ENCODE measurements at places on chromosomes 2 and 18.

DNA sequence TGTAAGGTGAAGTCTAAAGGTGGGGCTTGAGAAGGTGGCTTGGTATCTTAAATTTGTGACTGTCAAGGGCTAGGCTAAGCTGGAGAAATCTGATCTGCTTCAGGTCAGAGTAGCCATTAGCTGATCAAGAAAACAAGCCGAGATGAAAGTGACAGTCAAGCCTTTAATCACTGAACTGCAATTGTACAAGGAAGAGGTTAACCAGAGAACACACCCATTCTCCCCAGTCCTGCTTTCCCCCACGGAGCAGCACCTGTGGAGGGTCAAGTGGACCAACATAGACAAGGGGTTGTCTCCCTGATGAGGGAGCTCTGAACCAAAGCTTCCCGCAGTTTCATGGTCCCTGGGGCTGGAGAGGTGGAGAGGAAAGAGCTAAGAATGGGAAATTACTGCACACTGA lies 901.2 kb downstream of the DCC start:
- no peak for DNase-seq

GRCh38 chr2:203913947-203914346 lies 22.6 kb upstream of the ICOS start:
- DNase-seq = no peak

GRCh38 chr2:85327160-85327821 lies 498 bp downstream of the TGOLN2 start:
- DNase-seq = peak; percentile 92

- DNase-seq = no peak
Observed at GRCh38 chr2:112958428-112959108, 19.2 kb upstream of the IL36G start.

GRCh38 chr2:59932341-59932740 lies 621.1 kb downstream of the BCL11A start:
- no peak for DNase-seq

GRCh38 chr2:64727843-64728463 lies 74.2 kb upstream of the SERTAD2 start:
- DNase-seq = peak; percentile 76

GRCh38 chr2:231342061-231342711 lies 53.3 kb upstream of the B3GNT7 start:
- no peak for DNase-seq

- DNase-seq = no peak
Observed at GRCh38 chr2:229646186-229646723, 68.1 kb downstream of the DNER start.

DNA sequence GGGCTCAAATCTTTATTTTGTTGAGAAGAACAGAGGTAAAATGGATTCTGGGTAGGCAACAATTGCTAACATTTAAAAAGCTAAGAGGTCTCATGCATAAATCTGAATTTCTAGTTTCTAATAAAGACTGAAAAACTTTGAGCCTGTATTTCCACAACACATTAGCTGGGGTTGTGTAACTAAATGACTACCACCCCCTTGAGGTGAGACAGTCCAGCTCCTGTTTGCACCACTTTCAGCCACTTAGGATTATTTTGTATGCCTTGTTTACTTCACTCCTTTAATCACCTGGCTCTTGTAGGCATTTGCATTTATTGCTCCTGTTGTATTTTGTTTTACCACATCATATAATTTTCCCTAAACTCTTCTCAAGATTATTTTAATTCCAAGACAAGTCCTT lies 376.6 kb downstream of the PTH2R start:
- DNase-seq = no peak

- no peak for DNase-seq
Observed at GRCh38 chr18:43526426-43527145, 249.3 kb upstream of the SYT4 start.

- no peak for DNase-seq
Observed at GRCh38 chr2:172965433-172966212, 110.0 kb upstream of the MAP3K20 start.

DNA sequence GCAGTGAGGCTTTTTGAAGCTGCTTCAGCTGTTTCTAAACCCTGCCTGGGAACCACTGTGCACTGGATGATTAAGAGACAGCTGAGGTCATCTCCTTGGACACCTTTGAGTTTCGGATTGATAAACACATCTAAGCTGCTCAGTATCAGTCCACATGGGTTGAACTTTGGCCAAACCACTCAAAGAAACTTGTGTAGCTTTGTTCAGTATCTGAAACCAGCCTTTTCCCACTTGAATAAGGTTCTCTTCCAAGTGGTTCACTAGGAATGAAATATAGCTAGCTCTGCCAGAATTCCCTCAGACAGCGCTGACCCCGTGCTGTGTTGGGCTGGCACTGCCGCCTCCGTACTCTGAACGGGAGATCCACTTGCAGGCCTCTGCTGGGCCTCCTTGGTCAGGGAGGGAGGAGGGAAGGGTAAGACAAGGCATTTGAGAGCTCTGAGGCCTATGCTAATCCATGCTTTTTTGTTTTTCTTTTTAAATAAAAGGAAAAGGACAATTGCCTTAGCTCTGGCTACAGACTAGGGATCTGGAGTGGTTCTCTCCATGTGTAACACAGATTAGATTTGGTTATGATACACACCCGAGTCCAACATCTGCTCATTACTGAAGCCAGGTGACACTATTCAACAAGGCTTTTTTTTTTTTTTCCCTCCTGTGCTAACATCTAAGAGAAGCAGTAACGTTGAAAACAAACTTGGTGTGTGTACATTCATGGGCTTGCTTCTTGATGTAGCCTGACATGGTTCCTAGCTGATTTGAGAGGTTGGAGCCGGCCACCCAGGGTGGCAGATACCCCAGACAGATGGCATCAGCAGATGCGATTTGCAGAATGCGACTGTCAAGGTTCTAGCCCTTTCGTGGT lies 67.7 kb downstream of the NCK2 start:
- no peak for DNase-seq

- DNase-seq = no peak
Observed at GRCh38 chr2:205024822-205025518, 479.7 kb downstream of the PARD3B start.

- no peak for DNase-seq
Observed at GRCh38 chr2:29487967-29488555, 372.8 kb downstream of the CLIP4 start.

- no peak for DNase-seq
Observed at GRCh38 chr2:13474538-13474937, 757.8 kb downstream of the TRIB2 start.

GRCh38 chr2:128379021-128380015 lies 60.6 kb upstream of the HS6ST1 start:
- DNase-seq = peak; percentile 75

DNA sequence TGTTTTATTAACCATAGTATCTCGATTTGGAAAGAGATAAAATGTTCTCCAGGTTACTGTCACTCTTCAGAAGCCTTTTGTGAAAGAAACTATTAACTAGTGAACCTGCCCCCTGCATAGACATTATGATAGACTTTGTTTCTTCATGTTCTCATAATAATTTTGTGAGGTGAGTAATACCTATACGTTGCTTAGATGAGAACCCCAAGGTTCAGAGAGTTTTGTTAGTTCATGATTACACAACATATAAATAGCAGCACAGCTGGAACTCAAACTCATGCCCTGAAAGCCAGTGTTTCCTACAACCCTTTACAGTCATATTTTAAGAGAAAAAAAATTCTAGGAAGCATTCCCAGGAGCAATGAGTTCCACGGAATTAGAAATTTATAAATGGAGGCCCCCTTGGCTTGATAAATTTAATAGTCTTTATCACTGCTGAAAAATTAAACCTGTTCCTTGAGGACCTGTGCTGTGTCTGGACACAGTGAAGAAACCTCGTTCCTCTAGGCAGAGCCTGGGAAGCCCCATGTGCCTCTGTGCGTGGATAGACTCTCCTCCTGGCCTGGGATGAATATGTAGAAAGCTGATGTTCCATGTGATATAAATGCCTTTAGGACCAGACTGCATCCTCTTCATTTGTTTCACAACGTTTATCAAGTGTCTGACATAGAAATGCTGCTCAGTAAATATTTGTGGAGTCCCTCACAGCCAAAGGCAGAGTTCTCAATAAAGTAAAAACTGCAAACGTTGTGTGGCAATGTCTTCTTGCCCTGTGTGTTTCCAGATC lies 1257.0 kb upstream of the GYPC start:
- DNase-seq = no peak

DNA sequence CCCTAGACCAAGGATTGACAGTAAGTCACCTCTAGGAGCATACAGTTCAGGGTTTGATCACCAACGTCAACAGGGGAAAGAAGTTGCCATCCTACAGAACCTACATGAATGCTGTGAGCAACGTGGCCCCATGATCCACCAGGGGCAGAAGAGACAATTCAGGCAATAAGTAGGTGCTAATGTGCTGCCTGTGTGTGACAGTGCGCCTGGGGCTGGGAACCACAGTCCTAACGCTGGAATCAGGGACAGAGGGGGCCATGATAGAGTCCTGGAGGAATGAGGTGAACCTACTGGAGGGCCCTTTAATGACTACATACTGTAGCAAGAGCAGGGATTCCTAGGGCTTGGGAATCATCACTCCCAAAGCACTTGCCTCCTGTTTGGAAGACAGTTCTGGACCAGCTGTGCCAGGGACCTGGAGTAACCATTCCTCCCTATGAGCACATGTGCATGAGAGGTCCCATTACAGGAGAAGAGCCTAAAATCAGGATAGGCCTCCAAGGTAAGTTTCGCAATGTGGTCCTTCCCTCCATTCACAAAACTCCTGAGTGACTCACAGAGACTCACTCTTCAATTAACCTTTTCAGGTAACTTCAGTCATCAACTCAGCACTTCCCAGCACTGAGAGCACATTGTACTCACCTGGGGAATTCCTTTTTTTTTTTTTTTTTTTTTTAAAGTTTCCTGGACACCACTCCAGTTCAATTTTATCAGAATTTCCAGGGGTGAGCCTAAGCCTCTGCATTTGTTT lies 214.0 kb downstream of the TMEM163 start:
- DNase-seq = no peak

- no peak for DNase-seq
Observed at GRCh38 chr2:58669998-58670397, 428.9 kb upstream of the FANCL start.

- peak; percentile 56 for DNase-seq
Observed at GRCh38 chr2:192828175-192828574, 633.4 kb upstream of the TMEFF2 start.
